ENCODE measurements at places on chromosomes 1 and 21.

DNA sequence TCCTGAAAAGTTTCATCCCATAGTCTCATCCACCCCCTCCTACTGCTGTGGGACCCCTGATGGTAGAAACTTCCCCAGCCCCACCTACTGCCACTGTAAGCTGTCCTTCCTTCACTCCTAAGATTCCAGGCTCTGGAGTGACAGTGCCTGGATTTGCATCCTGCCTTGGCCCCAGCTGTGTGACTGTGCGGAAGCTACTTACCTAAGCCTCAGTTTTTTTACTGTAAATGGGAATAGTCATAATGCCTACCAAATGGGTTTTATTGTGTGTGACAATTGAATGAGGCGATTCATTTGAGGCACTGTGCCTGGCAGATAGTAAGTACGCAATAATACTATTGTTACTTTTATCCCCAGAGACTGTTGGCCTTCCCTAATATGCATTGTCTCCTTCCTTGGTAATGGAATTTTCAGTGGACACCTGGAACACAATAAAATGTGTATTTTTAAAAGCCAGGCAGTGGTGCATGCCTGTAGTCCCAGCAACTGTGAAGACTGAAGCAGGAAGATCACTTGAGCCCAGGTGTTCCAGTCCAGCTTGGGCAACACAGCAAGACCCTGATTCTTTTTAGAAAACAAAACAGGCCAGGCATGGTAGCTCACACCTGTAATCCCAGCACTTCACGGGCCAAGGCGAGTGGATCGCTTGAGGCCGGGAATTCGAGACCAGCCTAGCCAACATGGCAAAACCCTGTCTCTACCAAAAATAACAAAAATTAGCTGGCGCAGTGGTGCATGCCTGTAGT is 55.0 kb upstream of the ZNF326 start:
- no peak for DNase-seq

DNA sequence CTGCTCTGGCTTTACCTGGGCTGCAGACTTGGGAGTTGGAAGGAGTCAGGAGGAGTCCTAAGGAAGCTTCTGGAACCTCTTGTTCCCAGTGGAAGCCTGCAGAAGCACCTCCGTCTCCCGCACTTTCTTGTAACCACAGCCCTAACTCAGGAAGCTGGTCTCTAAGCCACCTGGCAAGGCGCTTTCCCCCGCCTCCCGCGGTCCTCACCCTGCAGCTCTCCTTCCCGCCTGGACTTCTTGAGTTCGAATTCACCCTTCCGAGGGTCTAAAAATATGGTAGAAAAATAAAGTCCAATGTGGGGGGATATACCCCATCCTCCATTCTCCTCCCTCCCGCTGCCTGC is 15.1 kb downstream of the PAX7 start:
- DNase-seq: no peak

DNA sequence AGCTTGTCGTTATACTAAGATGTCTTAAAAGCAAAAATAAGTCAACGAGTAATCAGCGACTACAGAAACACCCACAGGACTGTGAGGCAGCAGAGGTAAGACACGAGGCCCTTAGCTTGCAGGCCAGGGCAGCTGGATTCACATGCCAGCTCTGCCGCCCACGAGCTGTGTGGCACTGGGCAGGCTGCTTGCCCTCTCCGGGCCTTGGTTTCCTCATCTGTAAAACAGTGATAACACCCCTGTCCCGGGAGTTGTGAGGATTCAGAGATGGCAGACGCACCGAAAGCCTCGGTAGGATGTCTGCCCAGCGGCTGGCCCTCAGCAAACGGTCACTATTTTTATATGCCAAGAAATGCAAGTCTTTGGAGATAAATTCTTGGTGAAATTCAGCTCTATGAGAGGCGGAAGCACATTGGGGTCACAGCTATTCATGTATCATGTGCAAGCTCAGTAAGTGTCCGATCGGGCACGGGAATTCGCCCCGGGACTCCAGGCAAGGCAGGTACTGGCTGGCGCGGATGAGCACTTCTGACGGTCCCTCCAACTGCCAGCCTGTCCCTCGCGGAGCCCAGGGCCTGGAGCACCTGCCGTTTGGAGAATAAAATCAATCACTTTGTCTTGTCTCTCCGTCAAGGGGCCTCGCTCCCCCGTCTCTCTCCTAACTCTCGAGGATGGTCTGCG is 1.1 kb downstream of the C2CD2 start:
- DNase-seq: peak; percentile 47

- DNase-seq: no peak
Measured at GRCh38 chr1:165344736-165345135, 11.8 kb downstream of the LMX1A start.

DNA sequence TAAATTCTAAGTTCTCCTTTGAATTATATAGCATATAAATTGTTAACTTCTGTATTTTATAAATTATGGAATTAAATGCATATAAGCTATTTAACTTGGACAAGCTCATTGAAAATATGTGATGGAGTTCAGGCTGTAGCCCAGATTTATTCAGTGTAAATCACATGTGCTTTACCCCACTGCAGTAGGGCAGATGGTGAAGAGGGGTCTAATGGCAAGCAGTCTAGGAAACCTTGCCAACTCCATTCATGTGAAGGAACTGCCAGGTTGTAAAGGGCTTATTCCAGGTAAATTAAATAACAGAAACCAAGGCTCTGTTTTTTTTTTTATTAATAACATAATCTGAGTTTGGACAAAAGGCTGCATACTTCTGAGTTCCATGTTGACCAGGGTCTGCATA is 243.2 kb downstream of the NCAM2 start:
- no peak for DNase-seq

GRCh38 chr1:10122926-10123325 is 87.4 kb upstream of the KIF1B start:
- DNase-seq: no peak

DNA sequence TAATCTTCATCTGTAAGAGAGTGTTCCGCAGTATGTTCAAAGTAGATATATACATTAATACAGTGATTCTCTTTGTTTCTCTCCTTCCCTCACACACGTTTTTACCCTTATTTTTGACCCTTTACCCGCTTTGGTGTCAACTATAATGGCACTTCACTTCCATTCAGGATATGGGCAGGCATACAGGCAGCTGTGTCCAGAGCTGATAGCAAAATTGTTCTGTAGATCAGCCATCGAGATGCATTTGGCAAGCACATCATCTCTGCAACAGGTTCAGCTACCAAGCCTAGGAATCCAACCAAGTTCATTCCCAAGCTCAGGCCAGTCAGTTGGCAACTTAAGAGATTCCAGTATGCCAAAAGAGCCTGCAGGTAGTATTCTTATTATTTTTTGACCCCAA is 74.8 kb downstream of the FNBP1L start:
- no peak for DNase-seq

DNA sequence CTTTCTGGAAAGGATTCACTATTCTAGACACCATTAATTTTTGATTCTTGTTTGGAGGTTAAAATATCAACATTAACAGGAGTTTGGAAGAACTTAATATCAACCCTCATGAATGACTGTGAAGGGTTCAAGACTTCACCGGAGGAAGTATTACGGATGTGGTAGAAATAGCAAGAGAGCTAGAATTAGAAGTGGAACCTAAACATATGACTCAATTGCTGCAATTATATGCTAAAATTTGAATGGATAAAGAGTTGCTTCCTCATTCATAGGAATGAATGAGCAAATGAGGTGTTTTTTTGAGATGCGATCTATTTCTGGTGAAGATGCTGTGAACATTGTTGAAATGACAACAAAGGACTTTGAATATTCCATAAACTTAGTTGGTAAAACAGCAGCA is 77.9 kb upstream of the TNFSF4 start:
- DNase-seq: no peak

- no peak for DNase-seq
Measured at GRCh38 chr1:150093805-150094204, 26.2 kb downstream of the VPS45 start.

GRCh38 chr1:66523562-66523961 is 10.4 kb upstream of the SGIP1 start:
- DNase-seq: no peak

- DNase-seq: no peak
Measured at GRCh38 chr1:86757272-86757984, 53.1 kb downstream of the SH3GLB1 start.

GRCh38 chr1:161031874-161032273 is 6.9 kb downstream of the TSTD1 start:
- DNase-seq: no peak

DNA sequence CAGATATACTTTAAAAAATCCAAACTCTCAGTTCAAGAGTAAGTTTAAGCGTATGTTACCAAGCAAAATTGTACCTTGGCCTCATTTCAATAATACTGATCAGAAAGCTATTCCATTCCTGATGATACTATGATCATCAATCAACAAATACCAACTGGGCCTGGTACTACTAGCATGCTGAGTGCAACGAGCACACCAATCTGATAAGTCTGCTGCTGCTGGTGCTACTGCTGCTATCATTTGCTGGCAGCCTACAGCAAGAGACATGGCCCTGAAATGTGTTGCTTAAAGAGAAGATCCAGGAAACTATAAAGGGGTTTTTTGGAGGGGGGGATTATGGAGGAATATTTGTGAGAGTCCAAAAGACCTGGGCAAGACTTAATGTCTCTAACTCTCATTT is 39.7 kb downstream of the NME7 start:
- no peak for DNase-seq

GRCh38 chr1:32892368-32893197 is 6.3 kb downstream of the HPCA start:
- DNase-seq: peak; percentile 74

GRCh38 chr21:14273736-14274538 is 58.0 kb downstream of the RBM11 start:
- DNase-seq: no peak

- no peak for DNase-seq
Measured at GRCh38 chr1:228897901-228898300, 162.6 kb downstream of the RHOU start.

DNA sequence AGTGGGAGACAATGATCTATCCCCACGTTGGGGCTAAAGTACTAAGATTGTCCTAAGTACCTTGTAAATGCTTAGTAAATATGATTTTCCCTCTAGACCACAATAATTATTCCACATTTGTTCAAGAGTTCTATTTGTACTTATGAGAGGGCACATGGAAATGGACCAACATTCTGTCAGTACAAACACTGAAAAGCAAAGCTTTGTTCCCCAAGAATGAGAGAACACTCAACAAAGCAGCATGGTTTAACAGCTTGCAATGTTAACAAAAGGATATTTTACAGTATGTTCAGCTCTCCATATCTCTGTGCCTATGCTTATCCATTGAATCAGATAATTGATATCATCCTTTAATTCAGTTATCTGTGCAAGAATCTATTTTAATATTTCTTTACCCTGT is 35.4 kb downstream of the RBM11 start:
- no peak for DNase-seq

GRCh38 chr1:25793585-25794170 is 6.3 kb upstream of the SELENON start:
- no peak for DNase-seq

- no peak for DNase-seq
Measured at GRCh38 chr1:21258331-21259134, 31.7 kb downstream of the ECE1 start.

DNA sequence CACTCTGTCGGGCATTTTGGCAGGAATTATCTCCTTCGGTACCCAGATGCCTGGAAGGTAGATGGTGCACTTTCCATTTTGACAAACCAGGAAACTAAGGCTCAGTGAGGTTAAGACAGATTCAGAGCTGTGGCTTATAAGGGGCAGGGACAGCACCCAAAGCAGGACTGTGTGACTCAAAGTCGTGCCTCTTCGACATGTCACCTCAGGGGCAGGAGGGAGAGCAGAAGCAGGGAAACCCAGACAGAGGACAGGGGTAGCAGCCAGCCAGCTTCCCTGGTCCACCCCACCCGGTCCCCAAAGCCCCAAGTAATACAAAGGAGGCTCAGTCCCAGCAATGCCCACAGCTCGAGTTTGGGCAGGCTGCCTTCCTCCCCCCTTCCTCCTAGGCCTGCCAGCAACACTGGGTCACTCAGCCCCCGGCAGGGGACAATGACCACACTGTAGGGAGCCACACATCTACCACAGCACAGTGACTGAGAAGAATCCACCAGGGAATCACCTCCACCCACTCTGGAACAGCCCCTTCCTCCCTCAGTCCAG is 2.5 kb downstream of the RHOC start:
- no peak for DNase-seq

GRCh38 chr1:98005326-98006010 is 84.6 kb upstream of the DPYD start:
- no peak for DNase-seq

DNA sequence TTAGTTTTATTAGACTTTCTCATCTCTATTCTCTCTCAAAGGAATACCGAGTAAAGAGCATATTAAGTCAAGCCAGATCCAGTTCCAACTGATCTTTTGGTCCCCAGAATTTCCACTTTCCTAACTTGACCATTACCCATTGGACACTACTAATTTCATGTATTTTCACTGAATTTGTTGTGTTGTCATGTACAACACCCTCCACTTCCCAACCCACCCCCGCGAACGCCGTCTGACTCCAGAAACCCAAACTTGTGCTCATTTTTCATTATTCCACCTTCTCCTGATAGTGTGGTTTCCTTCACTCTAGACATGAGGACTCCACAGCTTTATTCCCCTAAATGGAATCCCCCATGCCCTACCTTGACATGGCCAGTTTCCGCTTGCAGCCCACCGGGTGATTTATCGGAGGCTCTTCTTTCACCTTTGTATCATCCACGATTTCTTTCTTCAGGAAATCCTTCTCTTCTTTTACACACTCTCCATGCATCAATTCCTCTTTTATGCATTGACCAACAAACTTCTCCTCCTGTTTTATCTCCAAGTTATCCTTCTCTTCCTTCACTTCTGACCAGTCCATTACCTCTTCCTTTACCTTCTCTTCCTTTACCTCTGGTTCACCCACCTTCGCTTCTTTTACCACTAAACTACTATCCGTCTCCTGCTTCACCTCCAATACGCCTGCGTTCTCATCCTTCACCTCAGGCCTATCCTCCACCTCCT is 805 bp downstream of the ZNHIT6 start:
- peak; percentile 34 for DNase-seq

DNA sequence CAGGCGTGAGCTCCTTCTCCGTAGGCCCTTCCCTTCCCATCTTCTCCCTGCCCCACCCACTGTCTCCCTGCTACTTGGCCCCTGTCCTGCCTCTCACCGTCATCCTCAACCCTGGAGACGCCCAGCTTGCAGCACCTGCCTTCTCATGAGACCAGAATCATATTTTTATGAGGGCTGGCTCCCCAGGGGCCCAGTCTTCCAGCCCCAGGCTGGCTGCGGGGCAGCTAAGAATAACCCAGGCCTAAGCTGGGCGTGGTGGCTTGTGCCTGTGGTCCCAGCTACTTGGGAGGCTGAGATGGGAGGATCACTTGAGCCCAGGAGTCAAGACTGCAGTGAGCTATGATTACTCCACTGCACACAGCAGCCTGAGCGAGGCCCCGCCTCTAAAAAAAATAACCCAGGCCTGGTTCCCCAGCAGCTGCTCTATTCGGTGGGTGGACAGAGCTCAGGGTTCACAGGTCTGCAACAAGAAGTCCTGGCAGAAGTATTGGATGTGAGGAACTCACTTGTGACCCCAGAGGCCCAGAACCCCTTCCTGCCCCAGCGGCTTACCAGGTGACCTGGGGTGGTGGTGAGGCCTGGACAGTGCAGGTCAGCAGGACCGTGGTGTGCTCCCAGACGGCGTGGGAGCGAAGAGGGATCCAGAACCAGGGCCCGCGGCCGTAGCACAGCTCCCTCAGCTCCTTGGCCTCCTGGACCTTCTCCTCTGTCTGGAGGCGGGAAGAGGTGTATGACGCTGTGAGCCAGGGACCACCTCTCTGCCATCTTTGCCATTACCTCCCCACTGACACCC is 6.4 kb downstream of the MYOM3 start:
- DNase-seq: no peak
